ENCODE measurements at places on chromosomes 4 and X.
A peak's percentile ranks its signal among the peaks of the same experiment; 100 is the strongest.

GRCh38 chr4:55255179-55255578 lies 90.9 kb upstream of the SRD5A3 start:
- no peak for DNase-seq

DNA sequence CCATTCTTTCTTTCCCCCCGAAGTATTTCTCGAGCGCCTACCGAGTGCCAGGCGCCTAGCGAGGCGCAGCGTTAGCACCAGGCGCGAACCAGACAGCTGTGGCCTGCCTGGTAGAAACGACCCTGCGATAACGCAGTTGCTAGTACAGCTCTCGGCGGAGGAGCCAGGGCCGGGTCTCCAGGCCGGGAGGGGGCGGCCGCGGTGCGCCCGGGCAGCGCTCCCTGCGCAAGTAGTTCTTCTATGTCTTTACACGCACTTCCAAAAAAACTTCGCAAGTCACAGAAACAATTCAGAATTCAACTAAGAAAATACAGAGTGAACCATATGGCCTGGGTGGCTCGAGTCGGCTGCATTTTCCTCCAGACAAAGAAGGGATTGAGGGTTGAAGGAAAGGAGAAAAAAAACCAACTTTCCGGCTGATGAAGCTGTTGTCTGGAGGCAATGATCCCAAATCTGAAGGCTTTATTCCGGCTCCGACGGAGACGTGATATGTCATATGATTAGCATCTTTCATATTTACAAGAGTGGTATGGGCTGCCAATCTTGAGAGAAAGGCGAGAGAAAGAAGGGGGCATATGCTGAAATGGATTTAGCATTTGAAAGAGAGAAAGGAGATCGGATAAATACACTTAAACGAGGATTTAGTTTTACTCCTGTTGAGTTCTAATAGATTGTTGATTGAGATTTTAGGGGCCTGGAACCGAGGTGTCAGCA lies 7.2 kb upstream of the NEUROG2 start:
- peak; percentile 28 for DNase-seq

DNA sequence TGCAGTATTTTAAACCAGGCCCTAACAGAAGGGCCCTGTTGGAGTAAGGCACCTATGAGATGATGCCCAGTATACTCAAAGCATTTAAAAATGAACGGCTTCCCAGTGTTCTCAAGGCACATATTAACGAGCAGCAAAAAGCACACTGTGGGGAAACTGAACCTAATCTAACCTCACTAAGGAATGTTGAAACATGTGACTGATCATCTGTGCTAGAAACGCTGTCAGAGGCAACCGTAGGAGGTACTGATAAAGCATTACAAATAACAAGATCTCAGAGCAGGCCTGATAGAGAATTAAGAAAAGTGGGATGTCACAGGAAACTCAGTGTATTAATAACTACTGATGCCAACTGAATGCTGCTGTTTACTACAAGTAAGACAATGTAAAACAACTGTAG lies 24.0 kb downstream of the ASB9 start:
- no peak for DNase-seq

- no peak for DNase-seq
These were observed 36.4 kb upstream of the RBM41 start for GRCh38 chrX:107154787-107155620.

DNA sequence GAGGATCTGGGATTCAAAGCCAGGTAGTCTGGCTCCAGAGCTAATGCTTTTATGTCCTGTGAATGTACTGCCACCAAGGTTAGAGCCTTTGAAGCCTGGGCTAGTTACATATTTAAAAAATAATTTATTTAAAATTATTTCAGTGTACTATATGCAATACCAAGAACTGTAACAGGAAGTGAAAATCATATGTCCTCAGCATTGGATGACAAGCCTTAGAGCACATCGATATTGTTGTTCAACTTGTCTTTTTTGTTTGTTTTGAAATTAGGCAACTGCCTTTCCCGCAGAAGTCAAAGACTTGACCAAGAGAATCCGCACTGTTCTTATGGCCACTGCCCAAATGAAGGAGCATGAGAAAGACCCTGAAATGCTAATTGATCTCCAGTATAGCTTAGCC lies 73.1 kb upstream of the IL13RA1 start:
- DNase-seq = no peak

GRCh38 chr4:111537871-111538270 lies 607.4 kb upstream of the FAM241A start:
- no peak for DNase-seq

DNA sequence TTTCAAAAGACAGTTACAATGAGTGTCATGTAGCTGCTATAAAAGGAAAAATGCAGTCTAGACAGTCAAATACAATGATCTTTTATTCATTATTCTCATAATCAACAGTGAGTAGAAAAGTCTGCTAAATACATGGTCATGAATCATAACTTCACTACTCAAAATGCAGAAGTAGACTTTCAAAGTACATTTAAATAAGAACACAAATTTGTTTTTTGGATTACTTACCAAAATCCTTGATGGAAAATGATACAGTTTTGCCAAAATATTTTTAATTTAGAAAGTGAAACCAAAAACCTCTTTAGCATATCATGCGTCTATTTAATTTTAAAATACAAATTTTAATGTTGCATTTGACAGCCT lies 4.9 kb downstream of the ACSL4 start:
- DNase-seq = no peak

GRCh38 chr4:94653095-94653649 lies 104.6 kb upstream of the BMPR1B start:
- DNase-seq = no peak

DNA sequence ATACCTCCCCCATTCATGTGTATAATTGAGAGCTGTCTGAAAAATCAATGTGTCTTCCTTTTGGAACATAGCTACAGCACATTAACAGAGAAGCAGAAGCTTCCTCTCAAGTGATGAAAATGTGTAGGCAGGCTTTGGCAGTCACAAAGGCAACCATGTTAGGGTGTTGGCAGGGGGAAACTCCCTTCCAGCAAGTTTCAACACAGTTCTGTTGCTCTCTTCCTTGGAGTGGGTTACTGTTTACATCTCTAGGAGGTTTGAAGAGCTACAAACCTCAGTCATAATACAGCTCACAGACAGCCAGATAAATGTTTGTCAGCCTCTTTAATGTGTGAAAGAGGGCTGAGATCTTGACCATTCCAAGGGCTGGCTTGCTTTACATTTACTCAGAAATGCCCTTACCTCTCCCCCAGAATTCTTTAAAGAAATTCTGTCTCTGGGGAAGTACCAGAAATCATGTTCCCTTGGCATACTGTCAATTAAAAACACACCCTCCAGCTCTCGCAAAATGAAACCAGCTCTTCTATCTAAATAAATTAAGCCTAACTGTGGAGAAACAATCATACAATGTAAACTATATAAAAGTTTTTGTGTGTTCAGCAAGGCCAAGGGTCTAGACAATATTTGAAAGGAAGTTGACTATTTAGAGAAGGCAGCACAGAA lies 18.9 kb downstream of the ZBTB33 start:
- DNase-seq = no peak

Data from stimulated activated CD4-positive, alpha-beta T cell treated with anti-CD3 and anti-CD28 coated beads, Interleukin-2, amount 100 ng/mL, for 4 hours (primary cell).